ENCODE measurements at places on chromosomes 16 and 17.

GRCh38 chr17:62057696-62058095, 7.4 kb downstream of the MED13 start:
- no peak for DNase-seq

- DNase-seq = no peak
These were observed 1.2 kb downstream of the KCNJ16 start for GRCh38 chr17:70076189-70076588.

DNA sequence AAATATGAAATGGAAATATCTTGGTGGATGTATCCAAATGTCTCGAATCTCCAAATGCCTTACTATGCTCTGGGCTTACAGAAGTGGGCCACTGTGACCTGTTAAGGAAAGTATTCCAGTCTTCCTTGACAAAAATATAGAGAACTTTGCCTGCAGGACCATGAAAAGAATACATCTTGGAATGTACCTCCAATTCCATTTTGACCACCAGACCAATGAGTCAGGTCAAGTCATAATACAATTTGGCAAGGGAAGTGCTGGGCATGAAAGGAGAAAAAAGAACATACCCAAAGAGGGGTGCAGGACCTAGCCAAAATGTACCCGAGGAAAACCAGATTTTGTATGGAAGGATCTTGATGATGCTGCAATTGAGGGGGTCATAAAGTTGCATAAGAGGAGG, 1153.7 kb upstream of the GOT2 start:
- no peak for DNase-seq

GRCh38 chr17:49995055-49995738, at the start of gene DLX3:
DLX3 (minus strand) TSS chr17:49995224; CDS start chr17:49994998, 226 bp downstream.
- DNase-seq = no peak

- no peak for DNase-seq
These were observed 4.0 kb downstream of the BPTF start for GRCh38 chr17:67829331-67829730.
